ENCODE measurements at places on chromosomes 3 and 15.

- DNase-seq, result no peak
These were observed 17.8 kb downstream of the CRTC3 start for GRCh38 chr15:90547540-90547939.

- no peak for DNase-seq
These were observed 36.4 kb upstream of the MTHFS start for GRCh38 chr15:79933231-79933630.

DNA sequence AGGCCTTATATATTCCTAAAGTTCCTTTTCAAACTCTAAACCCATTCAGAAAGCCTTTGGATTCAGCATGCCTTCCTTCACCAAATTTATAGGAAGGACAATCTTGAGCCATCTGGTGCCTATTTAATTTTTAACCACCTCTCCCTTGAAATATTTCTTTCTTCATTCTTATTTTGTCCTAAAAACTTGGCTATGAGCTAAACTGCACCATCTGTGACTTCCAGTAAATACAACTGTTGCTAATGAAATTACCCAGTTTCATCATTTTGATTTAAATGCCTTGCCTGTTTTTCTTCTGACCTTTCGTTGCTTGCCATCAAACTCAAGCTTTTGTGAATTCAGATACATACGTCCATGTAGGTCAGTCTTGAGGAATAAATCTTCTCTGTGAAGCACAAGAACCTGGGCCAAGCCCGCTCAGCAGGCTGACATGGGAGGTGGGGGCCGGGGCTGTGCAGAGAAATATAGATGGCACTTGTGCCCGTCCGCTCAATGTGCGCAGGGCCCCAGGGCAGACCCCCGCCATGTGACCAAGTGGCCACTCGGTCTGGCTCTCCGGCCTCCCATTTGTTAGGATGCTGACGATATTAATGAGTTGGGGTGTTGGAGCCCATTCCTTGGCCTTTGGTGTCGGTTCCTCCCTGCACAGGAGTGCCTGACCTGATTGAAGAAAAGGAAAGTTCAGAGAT is 335.9 kb downstream of the VPS13C start:
- no peak for DNase-seq

GRCh38 chr3:38649500-38650247 is at the start of gene SCN5A:
Gene SCN5A, minus strand, starts transcription at chr3:38649687. Its CDS starts 16,380 bp downstream, at chr3:38633307.
- DNase-seq, result no peak

DNA sequence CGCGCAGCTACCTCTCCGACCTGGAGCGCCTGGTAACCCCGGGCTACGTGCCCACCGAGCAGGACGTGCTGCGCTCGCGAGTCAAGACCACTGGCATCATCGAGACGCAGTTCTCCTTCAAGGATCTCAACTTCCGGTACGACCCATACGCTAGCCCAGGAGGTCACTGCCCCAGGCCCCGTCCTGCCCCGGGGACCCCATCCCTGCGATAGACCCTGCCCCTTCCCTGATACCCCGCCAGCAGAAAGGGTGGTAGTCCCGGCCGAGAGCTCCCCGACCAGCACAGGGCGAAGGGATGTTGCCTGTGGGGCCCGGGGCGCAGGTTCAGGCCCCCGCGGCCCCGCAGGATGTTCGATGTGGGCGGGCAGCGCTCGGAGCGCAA is 2.3 kb downstream of the GNAT1 start:
- no peak for DNase-seq

GRCh38 chr15:52255935-52256334 is 39.7 kb downstream of the MYO5C start:
- no peak for DNase-seq

DNA sequence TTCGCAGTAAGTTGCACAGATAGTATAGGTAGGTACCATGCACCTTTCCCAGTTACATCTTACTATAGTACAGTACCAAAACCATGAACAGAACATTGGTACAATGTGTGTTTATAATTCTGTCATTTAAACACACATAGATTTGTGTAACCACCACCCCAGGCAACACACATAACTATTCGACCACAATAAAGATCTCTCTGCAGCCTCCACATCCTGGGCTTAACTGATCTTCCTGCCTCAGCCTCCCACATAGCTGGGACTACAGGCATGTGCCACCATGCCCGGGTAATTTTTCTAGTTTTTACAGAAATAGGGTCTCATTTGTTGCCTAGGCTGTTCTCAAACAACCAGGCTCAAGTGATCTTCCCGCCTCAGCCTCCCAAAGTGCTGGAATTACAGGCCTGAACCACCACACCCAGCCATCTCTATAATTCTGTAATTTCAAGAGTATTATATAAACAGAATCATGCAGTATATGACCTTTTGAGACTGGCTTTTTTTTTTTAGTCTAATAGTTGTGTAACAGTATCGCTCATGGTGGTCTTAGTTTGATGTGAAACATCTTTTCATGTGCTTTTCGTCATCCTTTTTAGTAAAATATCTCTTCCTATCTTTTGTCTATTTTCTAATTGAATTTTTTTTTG is 13.3 kb upstream of the TMF1 start:
- DNase-seq, result no peak

GRCh38 chr15:37246856-37247255 is 146.5 kb upstream of the MEIS2 start:
- no peak for DNase-seq
